ENCODE measurements at places on chromosomes 5 and 9. TPM values are rescaled to one million over a fixed set of nuclear protein-coding genes. Genes with fewer than 3 reads are reported as not detected.

The PGM5 gene
- 0.93 TPM for total RNA-seq

The TICAM2 gene
- total RNA-seq: 3.4 TPM

The CORO2A gene
- total RNA-seq: 0.40 TPM

The RLN1 gene
- total RNA-seq: not detected

The DDX4 gene
- total RNA-seq: not detected

The AK3 gene
- total RNA-seq: 65.4 TPM

The LCN15 gene
- not detected for total RNA-seq

The INSL6 gene
- total RNA-seq: not detected

The KIF4B gene
- 0.29 TPM for total RNA-seq

The TRAPPC13 gene
- total RNA-seq: 34.4 TPM

The UHRF2 gene
- total RNA-seq: 168 TPM

The IFNA2 gene
- not detected for total RNA-seq

The CDH18 gene
- total RNA-seq: not detected

The DIPK1B gene
- 121 TPM for total RNA-seq

All from thoracic aorta endothelial cell (primary cell).